ENCODE measurements at places on chromosomes 13 and 19.

GRCh38 chr19:43450545-43450997 lies 14.8 kb downstream of the LYPD3 start:
- no peak for DNase-seq

- no peak for DNase-seq
Measured at GRCh38 chr19:14433554-14434501, 722 bp downstream of the PKN1 start.

DNA sequence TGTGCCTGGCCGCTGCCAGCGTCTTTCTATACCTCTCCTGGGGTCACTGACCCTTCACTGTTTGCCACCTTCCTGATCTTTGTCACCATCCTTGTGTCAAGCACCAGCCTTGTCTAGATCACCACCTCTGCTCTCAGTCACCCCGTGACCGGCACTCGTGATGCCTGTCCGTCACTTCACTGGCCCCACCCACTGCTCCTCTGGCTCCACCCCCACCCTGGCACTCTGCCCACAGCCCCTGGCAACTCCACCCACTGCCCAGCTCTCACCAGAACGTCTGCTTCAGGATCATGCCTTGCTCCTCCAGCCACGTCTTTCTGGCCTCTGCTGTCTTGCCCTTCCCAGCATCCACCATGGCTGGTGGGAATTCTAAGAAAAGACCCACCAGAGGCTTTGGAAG lies 24.8 kb upstream of the PLA2G4C start:
- DNase-seq: no peak

GRCh38 chr13:44879452-44880058 lies 109.7 kb downstream of the NUFIP1 start:
- DNase-seq: no peak

DNA sequence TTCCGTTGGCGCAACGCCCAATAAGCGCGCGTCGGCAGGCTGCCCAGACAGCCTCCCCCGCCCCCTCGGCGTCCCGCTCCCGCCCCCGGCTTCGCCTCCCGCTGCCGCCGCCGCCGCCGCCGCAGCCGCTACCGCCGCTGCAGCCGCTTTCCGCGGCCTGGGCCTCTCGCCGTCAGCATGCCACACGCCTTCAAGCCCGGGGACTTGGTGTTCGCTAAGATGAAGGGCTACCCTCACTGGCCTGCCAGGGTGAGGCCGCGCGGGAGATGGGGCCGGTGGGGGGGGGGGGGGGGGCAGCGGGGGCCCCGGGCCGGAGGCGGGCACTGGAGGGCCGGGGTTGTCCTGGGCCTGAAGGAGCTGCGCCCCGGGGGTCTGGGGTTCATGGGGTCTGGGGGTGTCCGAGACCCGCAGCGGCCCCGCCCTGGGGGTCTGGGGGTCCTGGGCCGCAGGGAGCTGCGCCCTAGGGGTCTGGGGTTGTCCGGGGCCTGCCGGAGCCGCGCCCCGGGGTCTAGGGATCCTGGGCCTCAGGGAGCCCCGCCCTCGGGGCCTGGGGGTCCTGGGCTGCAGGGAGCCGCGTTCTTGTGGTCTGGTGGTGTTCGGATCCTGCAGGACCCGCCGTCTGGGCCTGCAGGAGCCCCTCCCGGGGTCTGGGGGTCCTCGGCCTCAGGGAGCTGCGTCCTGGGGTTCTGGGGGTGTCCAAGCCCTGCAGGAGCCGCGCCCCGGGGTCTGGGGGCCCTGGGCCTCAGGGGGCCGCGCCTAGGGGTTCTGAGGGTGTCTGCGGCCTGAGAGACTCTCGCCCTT lies at the start of gene HDGFL2:
Gene HDGFL2, plus strand, starts transcription at position 124 of the 801 bp plus-strand sequence. Its CDS starts 54 bp downstream, at position 178.
- peak; percentile 94 for DNase-seq

- DNase-seq: no peak
Measured at GRCh38 chr19:56091066-56091490, 30.0 kb downstream of the ZNF787 start.

GRCh38 chr13:105083992-105084391 lies 1451.5 kb downstream of the EFNB2 start:
- DNase-seq: no peak

- DNase-seq: no peak
Measured at GRCh38 chr13:30724778-30725177, 10.6 kb upstream of the ALOX5AP start.

- DNase-seq: no peak
Measured at GRCh38 chr13:34611671-34612070, 330.4 kb upstream of the NBEA start.
